ENCODE measurements at places on chromosomes 7 and 10. TPM values are rescaled to one million over a fixed set of nuclear protein-coding genes. Genes with fewer than 3 reads are reported as not detected.

- H3K4me1 ChIP-seq = no peaks in the 10 kb centered on the region
- no peaks in the 10 kb centered on the region for H3K27me3 ChIP-seq
- peaks cover 58% of the 10 kb centered on the region for H3K36me3 ChIP-seq
- DNase-seq = no peak
- H3K27ac ChIP-seq = no peak overlapping the region
Observed at GRCh38 chr7:47318395-47319182, 263.3 kb downstream of the TNS3 start.

DNA sequence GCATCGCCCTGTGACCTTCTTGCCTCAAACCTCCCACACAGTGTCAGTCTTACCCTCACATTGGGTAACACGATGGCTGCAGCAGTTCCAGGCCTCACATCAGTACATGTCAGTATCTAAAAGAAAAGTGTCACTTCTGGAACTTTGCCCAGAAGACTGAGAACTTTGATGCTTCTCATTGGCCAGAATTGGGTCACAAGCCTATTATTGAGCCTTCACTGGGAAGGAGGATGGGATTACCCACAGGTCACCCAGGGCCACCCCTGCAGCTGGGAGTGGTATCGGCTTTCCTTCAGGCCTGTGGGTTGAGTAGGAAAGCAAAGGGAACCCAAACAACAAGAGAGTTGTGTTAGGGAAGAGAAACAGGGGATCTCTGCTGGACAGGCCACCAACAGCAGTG is 111.5 kb downstream of the NPY start:
- no peak overlapping the region for H3K4me3 ChIP-seq
- no peak overlapping the region for H3K27ac ChIP-seq
- DNase-seq = no peak
- H3K36me3 ChIP-seq = no peaks in the 10 kb centered on the region
- no peaks in the 10 kb centered on the region for H3K4me1 ChIP-seq

GRCh38 chr10:84225427-84226173 is at the start of gene LRIT2:
Gene LRIT2, minus strand, starts transcription at chr10:84225544. Its CDS starts 24 bp downstream, at chr10:84225520.
- H3K4me3 ChIP-seq = no peak within 1 kb of the TSS
- no peaks in the 10 kb centered on the region for H3K27me3 ChIP-seq
- H3K27ac ChIP-seq = no peak within 1 kb of the TSS

Gene EBLN1
- polyA plus RNA-seq = not detected

DNA sequence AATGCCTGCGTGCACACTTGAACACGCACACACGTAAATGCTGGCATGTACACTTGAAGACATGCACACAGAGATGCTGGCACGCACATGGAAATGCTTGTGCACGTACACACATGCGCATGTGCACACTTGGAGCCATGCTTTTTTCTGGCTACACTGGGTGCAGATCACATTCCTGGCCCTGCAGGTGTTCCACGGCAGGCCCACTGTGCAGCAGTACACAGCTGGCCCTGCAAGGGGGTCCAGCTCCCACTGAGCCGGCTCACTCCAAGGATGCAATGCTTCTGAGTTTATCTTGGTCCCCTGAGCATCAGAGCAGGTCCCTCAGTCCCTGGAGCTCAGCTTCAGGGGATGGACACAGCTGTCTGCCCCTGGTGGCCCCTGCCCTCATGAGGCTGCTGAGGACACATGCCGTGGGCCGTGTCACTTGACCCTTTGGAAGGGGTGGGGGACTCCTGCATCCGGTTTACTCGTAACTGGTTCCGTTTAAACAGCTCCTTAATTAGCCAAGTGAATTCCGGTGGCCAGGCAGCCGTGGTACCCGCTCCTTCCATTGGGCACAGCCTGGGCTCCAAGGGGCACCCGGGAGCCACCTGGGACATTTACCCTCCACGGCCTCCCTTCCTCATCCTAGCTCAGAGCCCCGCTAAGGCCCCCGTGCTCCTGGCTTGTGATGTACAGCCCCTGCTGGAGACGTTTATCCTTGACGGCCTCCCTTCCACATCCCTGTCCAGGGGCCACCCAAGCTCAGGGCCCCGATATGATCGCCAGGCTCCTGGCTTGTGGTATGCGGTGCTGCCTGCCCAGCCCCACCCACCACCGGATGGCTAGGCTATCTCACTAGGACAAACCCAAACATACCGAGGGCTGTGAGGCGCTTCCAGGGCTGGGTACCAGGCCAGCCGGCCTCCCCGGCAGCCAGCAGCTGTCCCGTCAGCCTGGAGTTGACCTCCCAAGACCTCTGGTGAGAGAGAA is 39.5 kb upstream of the DPYSL4 start:
- no peaks in the 10 kb centered on the region for H3K4me1 ChIP-seq
- H3K36me3 ChIP-seq = no peaks in the 10 kb centered on the region
- no peak for DNase-seq

DNA sequence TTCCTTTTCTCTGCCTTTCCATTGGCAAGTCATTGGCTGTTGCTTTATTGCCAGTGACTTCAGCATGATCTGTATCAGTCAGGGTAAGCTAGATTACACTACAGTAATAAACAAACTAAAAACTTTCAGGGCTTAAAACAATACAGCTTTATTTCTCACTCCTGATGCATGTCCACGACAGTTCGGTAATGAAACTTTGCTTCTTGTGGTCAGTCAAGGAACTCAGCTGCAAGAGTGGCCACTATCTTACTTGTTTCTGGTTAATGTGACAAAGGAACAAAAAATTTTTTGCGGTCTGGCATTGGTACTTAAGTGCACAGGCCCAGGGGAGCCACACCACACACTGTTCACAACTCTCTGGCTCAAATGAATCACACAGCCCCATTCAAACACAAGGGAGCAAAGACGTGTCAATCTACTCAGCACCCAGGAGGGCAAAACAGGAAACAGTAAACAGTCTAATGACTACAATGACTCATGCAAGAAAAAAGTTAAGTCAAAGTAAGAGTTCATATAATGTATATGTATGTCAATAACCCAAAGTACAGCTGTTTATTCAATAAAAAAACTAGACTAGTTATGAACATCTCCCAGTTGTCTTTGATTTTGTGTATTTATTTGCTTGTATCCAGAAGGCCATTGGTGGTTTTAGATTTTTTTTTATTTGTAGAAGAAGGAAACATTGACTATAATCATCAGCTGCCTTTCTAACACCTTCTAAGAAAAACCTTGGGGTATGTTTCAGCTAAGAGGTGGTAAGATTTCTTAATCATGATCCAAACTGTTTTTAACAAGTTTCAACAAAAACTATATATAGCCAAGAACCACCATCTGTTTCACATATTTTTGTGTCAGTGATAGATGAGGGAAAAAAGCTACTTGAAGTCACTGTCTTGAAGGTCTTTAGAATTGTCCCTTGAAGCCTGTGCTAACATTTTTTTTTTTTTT is 134.4 kb upstream of the FAM3C start:
- no peaks in the 10 kb centered on the region for H3K36me3 ChIP-seq
- DNase-seq = no peak
- no peaks in the 10 kb centered on the region for H3K4me1 ChIP-seq
- no peaks in the 10 kb centered on the region for H3K27me3 ChIP-seq
- no peak overlapping the region for H3K4me3 ChIP-seq

GRCh38 chr10:50395271-50395670 is 144.0 kb upstream of the ASAH2 start:
- H3K4me3 ChIP-seq = no peak overlapping the region
- no peaks in the 10 kb centered on the region for H3K27me3 ChIP-seq
- peak; percentile 97 for DNase-seq
- H3K36me3 ChIP-seq = no peaks in the 10 kb centered on the region
- H3K27ac ChIP-seq = peak overlapping the region; percentile 55
- peaks cover 39% of the 10 kb centered on the region for H3K4me1 ChIP-seq

DNA sequence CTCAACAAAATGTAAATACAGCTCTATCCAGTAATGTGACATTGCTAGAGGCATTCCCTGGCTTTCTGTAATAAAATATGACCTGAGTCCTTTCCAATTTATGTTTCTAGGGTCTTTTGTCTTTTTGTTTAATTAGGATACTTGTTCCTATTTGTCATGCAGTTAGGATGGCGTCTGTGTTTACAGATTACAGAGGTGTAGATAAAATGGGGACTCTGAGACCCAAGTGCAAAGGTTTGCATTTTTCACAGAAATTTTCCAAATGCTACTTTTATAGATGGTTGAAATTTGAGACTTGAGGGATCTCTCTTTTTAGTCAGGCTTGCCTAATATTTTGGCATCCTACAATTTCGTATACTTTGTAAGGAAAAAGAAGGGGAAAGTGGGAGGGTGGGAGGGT is 332.4 kb downstream of the PTEN start:
- H3K27me3 ChIP-seq = no peaks in the 10 kb centered on the region
- no peak overlapping the region for H3K4me3 ChIP-seq
- H3K27ac ChIP-seq = no peak overlapping the region
- H3K4me1 ChIP-seq = no peaks in the 10 kb centered on the region

DNA sequence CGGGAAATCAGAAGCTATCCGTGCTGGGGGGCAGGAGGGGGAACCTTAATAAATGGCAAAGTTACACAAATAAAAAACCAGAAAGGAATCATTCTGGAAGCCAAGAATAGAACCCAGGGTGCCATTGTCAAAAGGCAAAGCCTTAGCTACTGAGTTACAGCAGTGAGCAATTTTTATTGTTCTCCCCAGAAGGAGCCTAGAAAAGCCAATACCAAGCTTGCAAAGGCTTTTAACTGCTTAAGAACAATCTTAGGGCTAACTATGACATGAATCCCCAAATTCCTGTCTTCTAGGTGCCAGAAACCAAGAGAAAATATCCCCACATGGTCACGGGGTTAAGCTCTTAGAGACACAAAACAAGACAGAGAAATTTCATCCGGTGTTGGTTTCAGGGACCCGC is 482.7 kb downstream of the CCSER2 start:
- no peaks in the 10 kb centered on the region for H3K4me1 ChIP-seq
- no peaks in the 10 kb centered on the region for H3K27me3 ChIP-seq
- no peak overlapping the region for H3K27ac ChIP-seq
- H3K4me3 ChIP-seq = no peak overlapping the region
- no peak for DNase-seq

DNA sequence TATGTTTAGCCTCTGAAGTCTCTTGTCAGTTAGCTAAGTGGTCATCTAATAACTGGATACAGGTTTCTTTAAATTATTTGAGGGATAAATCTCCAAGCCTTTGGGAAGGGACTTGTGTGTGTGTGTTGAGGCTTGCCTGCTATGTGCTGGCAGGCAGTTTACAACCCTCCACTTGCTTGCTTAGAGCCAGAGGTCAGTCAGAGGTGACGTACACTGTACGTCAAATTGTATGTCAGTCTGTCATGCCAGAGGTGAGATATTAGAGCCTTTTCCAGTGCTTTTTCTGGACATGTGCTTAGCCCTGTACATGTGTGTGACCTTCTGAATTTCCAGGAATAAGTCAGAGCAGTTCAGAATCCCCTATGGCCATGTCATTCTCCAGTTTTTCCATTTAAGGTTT is 438.9 kb downstream of the SDK1 start:
- no peak overlapping the region for H3K27ac ChIP-seq
- H3K36me3 ChIP-seq = no peaks in the 10 kb centered on the region
- H3K4me3 ChIP-seq = no peak overlapping the region
- no peak for DNase-seq

DNA sequence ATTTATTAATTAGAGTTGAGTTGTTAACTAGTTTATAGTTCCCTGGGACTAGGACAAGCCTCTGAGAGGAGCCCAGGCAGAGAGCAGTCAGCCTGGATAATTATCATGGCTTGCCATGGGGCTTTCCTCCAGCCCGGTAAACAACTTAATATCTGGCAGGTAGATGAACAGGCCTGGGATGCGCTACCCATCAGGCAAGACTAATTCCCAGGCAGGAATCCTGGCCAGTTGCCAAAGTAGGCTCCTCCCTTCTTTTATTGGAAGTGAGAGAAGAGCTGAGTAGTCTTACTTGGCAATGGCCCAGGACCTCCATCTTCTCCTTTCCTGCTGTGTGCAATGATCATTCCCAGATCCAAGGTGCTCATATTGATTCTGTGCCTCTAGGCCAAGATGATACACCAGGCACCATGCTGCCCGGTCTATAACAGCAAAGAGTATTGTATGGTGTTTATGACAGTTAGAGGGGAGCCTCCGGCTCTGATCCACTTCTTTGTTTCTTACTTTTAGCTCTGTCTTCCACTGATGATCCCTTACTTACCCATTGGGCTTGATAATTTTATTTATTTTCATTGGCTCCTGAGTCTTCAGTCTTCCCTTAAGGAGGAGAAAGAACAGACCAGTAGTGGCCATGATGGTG is 408.7 kb downstream of the REEP3 start:
- no peak for DNase-seq
- H3K27ac ChIP-seq = no peak overlapping the region
- no peak overlapping the region for H3K4me3 ChIP-seq
- H3K36me3 ChIP-seq = no peaks in the 10 kb centered on the region
- H3K27me3 ChIP-seq = peaks cover 2% of the 10 kb centered on the region

DNA sequence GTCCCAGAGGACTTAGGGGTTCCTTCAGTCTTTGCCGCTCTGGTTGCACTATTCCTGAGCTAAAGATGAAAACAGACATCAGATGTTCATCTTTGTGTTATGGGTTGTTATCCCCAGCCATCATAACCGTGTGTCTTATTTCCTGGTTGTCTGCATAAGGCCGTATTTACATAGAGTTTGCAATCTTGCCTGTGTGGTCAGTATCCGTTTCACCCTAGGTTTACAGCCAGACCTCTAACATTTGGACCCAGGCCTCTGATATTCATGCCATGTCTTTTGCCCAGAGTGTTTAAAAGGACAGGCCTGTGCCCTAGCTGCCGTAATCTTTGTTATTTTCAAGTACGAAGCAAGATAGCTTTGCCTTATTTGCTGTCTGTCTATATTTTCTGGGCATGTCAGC is 26.6 kb downstream of the LRRC4 start:
- H3K36me3 ChIP-seq = peaks cover 56% of the 10 kb centered on the region
- no peak overlapping the region for H3K27ac ChIP-seq
- H3K27me3 ChIP-seq = no peaks in the 10 kb centered on the region

- DNase-seq = no peak
- no peak overlapping the region for H3K27ac ChIP-seq
- no peaks in the 10 kb centered on the region for H3K36me3 ChIP-seq
- no peaks in the 10 kb centered on the region for H3K4me1 ChIP-seq
- no peaks in the 10 kb centered on the region for H3K27me3 ChIP-seq
Observed at GRCh38 chr10:109665321-109665720, 258.0 kb downstream of the XPNPEP1 start.

Gene TSPAN12
- polyA plus RNA-seq = not detected

Gene SMNDC1
- 15.6 TPM for polyA plus RNA-seq

- H3K4me1 ChIP-seq = no peaks in the 10 kb centered on the region
- H3K36me3 ChIP-seq = no peaks in the 10 kb centered on the region
- no peak for DNase-seq
- H3K27me3 ChIP-seq = no peaks in the 10 kb centered on the region
- H3K27ac ChIP-seq = no peak overlapping the region
Observed at GRCh38 chr10:54837479-54837878, 36.4 kb upstream of the PCDH15 start.

- H3K4me3 ChIP-seq = no peak overlapping the region
- H3K27me3 ChIP-seq = peaks cover 87% of the 10 kb centered on the region
- no peak overlapping the region for H3K27ac ChIP-seq
- no peaks in the 10 kb centered on the region for H3K36me3 ChIP-seq
- peaks cover 7% of the 10 kb centered on the region for H3K4me1 ChIP-seq
- DNase-seq = no peak
Observed at GRCh38 chr7:108455551-108455997, 662 bp downstream of the NRCAM start.

Gene CLRN3
- 0.16 TPM for polyA plus RNA-seq
